ENCODE measurements at places on chromosomes 6 and 20. TPM values are rescaled to one million over a fixed set of nuclear protein-coding genes. Genes with fewer than 3 reads are reported as not detected.

PTK6 gene
- total RNA-seq = 2.5 TPM

GRM1 gene
- total RNA-seq = 0.02 TPM

TBXT gene
- total RNA-seq = not detected

SLC24A3 gene
- total RNA-seq = not detected

MAN1A1 gene
- 0.03 TPM for total RNA-seq

C20orf173 gene
- total RNA-seq = not detected

GABBR1 gene
- total RNA-seq = 5.0 TPM

FYN gene
- total RNA-seq = 3.6 TPM

PDE10A gene
- total RNA-seq = 25.5 TPM

PPARD gene
- total RNA-seq = 5.3 TPM

EBF4 gene
- total RNA-seq = 2.3 TPM

MOG gene
- total RNA-seq = not detected

TFAP2D gene
- not detected for total RNA-seq

HLA-DQB1 gene
- total RNA-seq = not detected

DPPA5 gene
- not detected for total RNA-seq

HLA-DQA1 gene
- total RNA-seq = not detected

NOTCH4 gene
- total RNA-seq = 0.74 TPM

PI3 gene
- 2.1 TPM for total RNA-seq

IPCEF1 gene
- 0.03 TPM for total RNA-seq

HUS1B gene
- total RNA-seq = 0.38 TPM

HEY2 gene
- total RNA-seq = 0.07 TPM

ID1 gene
- total RNA-seq = 425 TPM

MTHFD1L gene
- total RNA-seq = 43.6 TPM

PEX7 gene
- total RNA-seq = 4.8 TPM

KIAA1755 gene
- total RNA-seq = 0.13 TPM

SAMD10 gene
- total RNA-seq = not detected

CRIP3 gene
- total RNA-seq = 0.53 TPM

LGSN gene
- 2.3 TPM for total RNA-seq

OR12D3 gene
- total RNA-seq = not detected

GSTA3 gene
- total RNA-seq = not detected

COL10A1 gene
- not detected for total RNA-seq

TGM6 gene
- total RNA-seq = not detected

TPX2 gene
- total RNA-seq = 98.6 TPM
